ENCODE measurements at places on chromosomes 5 and 9.

- DNase-seq: no peak
Measured at GRCh38 chr5:139273572-139274289, 19.8 kb upstream of the MATR3 start.

GRCh38 chr5:17106521-17106920, 110.9 kb upstream of the BASP1 start:
- no peak for DNase-seq

DNA sequence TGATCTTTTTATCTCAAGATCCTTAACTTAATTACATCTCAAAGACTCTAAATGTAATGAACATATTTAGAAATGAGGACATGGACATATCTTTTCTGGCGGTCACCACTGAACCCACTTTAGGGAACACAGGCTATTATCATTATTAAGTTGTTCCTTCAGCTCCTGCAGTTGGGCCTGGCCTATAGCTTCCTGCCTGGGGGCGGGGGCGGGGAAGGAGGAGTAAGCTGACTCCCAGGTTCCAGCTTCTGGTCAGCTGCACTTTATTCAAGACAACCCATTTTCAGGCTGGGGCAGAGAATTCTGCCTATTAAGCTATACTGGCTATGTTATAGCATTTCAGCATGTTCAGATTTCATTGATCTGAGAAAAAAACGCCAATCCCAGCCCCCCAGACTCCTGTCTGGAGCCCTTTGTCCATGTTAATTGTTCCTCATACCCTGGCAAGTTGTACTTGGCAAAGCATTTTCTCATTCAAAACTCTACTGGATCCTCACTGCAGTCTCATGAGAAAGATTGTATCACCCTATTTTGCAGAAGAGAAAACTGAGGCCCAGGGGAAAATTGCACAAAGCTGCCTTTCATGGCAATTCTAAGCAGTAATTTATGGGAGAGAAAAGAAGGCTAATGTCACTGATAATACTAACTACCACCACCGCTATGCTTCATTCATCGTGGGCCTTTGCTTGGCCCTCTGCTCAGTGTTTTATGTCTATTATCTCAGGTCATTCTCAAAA, 25.1 kb downstream of the COL15A1 start:
- no peak for DNase-seq

GRCh38 chr5:62593331-62593730, 14.7 kb downstream of the LRRC70 start:
- DNase-seq: no peak

GRCh38 chr5:59785676-59786333, 107.7 kb downstream of the PDE4D start:
- DNase-seq: no peak

GRCh38 chr9:14033067-14033466, 280.9 kb downstream of the NFIB start:
- no peak for DNase-seq

GRCh38 chr9:36315283-36315682, 57.0 kb upstream of the GNE start:
- no peak for DNase-seq

DNA sequence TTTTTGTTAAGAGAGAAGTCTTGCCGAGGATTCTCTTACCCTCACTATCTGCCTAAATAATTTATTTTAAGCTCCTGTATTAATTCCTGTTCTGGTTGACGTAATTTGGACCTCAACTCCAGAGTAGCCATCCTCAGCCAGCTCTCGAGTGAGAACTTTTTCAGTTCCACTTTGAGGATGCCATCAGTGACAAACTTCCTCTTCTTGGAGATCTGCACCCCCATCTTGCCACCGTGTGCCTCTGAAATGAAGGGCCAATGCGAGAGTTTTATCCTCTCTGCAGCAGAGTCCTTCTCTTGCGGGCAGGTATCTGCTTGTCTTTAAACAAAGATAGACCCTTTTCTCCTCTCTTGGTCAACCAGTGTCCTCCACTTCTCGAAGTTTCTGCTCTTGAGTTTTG, 19.5 kb upstream of the TMEM174 start:
- no peak for DNase-seq

- DNase-seq: no peak
Measured at GRCh38 chr9:37197158-37198038, 77.0 kb downstream of the ZCCHC7 start.

GRCh38 chr9:114006931-114007691, 71.0 kb downstream of the AMBP start:
- DNase-seq: no peak

GRCh38 chr5:84869675-84870074, 485.0 kb upstream of the EDIL3 start:
- no peak for DNase-seq

GRCh38 chr9:79329861-79330260, 241.9 kb upstream of the TLE4 start:
- no peak for DNase-seq

Measured in fibroblast of skin of left biceps (primary cell).